ENCODE measurements at places on chromosomes 12 and 14. TPM values are rescaled to one million over a fixed set of nuclear protein-coding genes. Genes with fewer than 3 reads are reported as not detected.

The LYZ gene
- 19.9 TPM for total RNA-seq

The FOXG1 gene
- total RNA-seq = not detected

The KIF26A gene
- 6.0 TPM for total RNA-seq

GRCh38 chr14:96587823-96588385 is 85.7 kb downstream of the PAPOLA start:
- no peak overlapping the region for H3K4me3 ChIP-seq
- peaks cover 9% of the 10 kb centered on the region for H3K27me3 ChIP-seq
- no peak overlapping the region for H3K27ac ChIP-seq
- DNase-seq = no peak
- peaks cover 6% of the 10 kb centered on the region for H3K4me1 ChIP-seq

DNA sequence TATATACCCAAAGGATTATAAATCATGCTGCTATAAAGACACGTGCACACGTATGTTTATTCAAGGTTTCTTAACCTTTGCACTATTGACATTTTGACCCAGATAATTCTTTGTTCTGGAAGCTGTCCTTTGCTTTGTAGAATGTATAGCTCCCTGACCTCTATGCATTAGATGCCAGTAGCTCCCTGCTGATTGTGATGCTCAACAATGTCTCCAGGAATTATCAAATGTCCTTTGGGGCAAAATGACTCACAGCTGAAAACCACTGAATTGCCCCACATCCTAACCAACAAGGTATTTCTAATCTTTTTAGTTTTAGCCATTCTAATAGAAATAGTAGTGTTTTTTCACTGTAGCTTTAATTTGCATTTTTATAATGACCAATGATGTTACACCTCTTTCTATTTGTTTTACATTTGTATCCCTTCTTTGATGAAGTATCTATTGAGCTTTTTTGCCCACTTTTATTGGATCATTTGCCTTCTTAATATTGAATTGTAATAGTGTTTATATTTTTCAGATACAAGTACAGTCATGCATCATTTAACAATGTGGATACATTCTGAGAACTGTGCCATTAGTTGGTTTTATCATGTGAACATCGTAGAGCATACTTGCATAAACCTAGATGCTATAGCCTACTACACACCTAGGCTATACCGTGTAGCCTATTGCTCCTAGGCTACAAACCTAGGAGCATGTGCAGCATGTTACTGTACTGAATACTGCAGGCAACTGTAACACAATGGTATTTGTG is 10.4 kb upstream of the NOPCHAP1 start:
- H3K4me1 ChIP-seq = no peaks in the 10 kb centered on the region
- no peaks in the 10 kb centered on the region for H3K27me3 ChIP-seq

GRCh38 chr12:1367331-1368291 is 226.8 kb downstream of the FBXL14 start:
- H3K36me3 ChIP-seq = no peaks in the 10 kb centered on the region
- no peak overlapping the region for H3K27ac ChIP-seq
- no peak for DNase-seq
- no peaks in the 10 kb centered on the region for H3K27me3 ChIP-seq
- H3K4me1 ChIP-seq = no peaks in the 10 kb centered on the region

DNA sequence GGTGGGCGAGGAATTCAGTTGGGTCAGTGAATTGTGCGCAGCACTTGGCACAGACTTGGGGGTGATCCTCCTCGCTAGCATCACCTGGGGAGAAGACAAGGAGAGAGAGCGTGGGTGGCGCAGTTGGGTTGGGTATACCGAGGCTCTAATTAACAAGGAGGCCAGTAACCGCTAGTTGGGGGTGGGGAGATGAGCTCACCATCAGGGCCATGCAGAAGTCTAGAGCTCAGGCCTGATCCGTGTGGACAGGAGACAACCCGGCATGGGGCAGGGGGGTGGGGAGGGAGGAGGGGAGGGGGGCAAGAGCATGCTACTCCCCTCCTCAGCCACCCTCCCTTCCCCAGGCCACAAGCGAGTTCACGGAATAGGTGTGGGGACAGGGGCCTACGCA is 580 bp downstream of the SALL2 start:
- H3K36me3 ChIP-seq = no peaks in the 10 kb centered on the region
- peak overlapping the region; percentile 78 for H3K4me3 ChIP-seq
- H3K27me3 ChIP-seq = no peaks in the 10 kb centered on the region
- peak; percentile 38 for DNase-seq

All from thyroid gland (tissue), 4 donors.